ENCODE measurements at places on chromosomes 11 and 22.

- DNase-seq, result no peak
Measured at GRCh38 chr22:49107561-49107960, 720.1 kb downstream of the BRD1 start.

DNA sequence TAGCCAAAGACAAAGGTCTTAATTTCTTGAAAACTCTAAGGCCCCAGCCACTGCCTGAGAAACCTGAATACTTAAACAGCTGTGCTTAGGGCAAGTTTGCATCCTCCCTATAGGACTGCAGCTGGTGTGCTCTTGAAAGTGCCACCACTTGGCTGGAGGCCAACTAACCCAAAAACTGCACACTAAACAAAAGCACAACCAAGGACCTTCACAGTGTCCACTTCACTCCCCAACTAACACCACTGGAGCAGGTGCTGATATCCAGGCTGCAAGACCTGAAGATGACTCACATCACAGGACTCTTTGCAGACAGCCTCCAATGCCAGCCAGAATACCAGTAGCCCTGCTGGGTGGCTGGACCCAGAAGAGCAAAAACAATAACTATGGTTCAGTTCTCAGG, 357.7 kb upstream of the ARHGAP42 start:
- no peak for DNase-seq

DNA sequence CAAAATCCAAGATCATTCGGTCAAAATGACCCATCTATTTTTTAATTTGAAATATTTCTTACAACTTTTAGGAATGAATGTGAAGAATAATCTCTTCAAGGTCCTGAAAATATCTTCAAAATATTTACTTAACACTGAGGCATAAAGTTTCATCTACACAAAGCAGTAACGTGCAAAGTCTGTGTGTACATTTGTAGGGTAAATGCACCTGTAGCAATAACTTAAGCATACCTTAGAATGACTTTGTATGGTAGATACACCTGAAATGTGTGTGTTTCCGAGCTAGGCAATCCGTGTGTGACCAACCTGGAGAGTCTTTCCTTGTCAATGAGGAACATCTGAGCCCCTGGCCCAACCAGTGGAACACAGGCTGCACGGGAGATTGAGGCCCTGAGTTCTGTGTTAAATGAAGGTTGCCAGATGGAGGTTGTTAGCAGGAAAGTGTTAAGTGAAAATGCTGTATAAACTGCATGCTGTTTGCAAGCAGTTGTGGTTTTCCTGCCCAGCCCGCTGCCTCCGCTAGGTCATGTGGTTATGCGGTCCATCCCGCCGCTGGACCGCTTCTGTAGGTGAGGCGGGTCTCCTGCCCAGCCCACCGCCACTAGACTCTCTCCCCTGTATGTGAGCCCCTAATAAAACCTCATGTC, 7.6 kb upstream of the CTR9 start:
- no peak for DNase-seq

- no peak for DNase-seq
Measured at GRCh38 chr11:5929571-5930368, 12.3 kb upstream of the OR56A3 start.

- no peak for DNase-seq
Measured at GRCh38 chr11:124446916-124447315, 1.4 kb upstream of the OR8B8 start.

- DNase-seq, result no peak
Measured at GRCh38 chr22:29713156-29713727, 6.6 kb upstream of the CABP7 start.

DNA sequence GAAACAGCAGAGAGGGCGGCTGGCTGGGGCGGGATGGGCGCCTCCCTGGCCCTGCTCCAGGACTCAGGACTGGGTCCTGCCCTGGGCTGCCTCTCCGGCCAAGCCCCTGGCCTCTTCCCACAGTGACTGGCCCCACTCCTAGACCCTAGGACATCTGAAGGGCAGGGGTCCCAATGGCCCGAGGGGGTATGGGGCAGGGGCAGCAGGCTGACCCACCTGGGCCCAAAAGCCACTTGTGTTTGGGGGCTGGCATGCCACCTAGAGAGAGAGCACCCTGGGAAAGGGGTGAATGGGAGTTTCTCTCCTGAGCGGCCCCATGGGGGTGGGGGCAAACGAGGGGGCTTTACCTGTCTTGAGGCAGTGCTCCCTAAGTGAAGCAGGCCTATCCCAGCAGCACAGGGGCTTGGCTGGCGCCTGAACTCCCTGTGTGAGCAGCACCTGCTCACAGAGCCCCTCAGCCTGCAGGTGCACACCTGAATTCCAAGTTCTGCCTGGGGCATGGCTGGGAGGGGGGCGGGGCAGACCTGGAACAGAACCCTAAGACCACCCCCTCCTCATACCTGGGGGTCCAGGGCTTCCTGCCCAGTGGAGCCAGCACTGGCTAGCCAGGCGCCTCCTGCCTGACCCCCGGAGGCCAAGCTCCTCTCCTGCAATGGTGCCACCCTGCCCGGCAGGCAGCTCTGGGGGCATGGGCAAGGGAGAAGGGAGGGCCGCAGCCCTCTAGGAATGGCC, 16.9 kb downstream of the DUSP8 start:
- DNase-seq, result no peak

DNA sequence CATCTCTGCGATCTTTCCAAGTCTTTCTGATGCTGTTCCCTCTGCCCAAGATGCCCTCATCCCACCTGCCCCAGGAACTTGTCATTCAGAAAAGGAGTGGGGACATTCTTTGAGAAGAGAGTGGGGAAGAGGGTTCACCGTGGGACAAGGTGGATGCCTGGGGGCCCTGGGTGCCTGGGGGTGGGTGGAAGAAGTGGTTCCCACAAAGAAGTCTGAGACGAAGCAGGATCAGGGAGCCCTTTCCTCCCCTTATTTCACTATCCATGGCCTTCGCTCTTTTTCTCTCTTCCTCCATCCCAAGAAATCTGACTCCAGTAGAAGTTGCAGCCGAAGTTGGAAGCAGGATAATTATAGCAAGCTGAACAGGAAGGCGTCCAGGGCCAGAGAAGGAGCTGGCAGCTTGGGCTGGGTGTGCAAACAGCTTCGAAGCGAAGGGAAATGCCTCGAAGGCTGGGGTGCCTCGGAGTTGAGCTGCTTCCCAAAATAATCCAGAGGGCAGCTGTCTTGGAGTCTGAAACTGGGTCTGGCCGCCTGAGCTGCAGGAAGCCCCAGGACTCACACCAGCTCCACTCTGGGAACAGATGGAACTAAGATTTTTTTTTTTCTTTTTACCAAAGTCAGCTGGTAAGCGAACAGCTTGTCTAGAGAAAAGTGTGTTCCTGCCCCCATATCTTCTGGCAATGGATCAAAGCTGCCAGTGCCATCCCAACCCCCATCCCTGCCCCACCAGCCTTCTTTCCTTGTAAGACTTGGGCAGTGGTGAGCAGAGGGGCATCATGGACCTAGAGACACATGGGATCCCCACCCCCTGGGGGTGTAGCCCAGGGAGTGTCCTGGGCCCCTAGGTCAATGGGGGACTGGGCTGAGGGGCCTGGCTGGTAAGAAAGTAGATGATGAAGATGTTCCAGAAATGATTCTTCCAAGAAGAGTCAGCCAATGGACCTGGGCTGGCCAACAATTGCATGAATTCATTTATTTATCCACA, 31.5 kb downstream of the PARVG start:
- DNase-seq, result peak; percentile 19

- no peak for DNase-seq
Measured at GRCh38 chr22:34004058-34004457, 83.8 kb upstream of the LARGE1 start.

- DNase-seq, result no peak
Measured at GRCh38 chr11:11351042-11351586, 1.9 kb downstream of the CSNK2A3 start.

GRCh38 chr22:35195821-35196220, 61.5 kb upstream of the HMGXB4 start:
- DNase-seq, result no peak

GRCh38 chr11:124394408-124394807, 4.4 kb downstream of the OR8B3 start:
- peak; percentile 6 for DNase-seq

GRCh38 chr11:8601376-8602133, 7.5 kb upstream of the STK33 start:
- DNase-seq, result no peak
